T-helper 17 cell (primary cell): ENCODE measurements at places on chromosomes 11 and 22.

DNA sequence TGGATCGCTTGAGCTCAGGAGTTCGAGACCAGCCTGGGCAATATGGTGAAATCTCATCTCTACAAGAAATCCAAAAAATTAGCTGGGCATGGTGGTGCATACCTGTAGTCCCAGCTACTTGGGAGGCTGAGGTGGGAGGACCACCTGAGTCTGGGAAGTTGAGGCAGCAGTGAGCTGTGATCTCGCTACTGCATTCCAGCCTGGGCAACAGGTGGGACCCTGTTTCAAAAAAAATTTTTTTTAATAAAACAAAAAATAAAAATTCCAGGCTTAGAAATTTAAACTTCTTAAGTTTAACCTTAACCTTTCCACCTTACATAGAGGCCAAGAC, 21.2 kb downstream of the CLMP start:
- no peak overlapping the region for H3K4me3 ChIP-seq
- no peaks in the 10 kb centered on the region for H3K36me3 ChIP-seq
- H3K4me1 ChIP-seq: no peaks in the 10 kb centered on the region
- H3K27me3 ChIP-seq: peaks cover 30% of the 10 kb centered on the region

GRCh38 chr11:1126491-1126926, 31.2 kb upstream of the MUC5AC start:
- H3K4me3 ChIP-seq: no peak overlapping the region
- no peaks in the 10 kb centered on the region for H3K4me1 ChIP-seq
- peaks cover 2% of the 10 kb centered on the region for H3K27me3 ChIP-seq
- DNase-seq: no peak
- peaks cover under 1% of the 10 kb centered on the region for H3K36me3 ChIP-seq
- H3K27ac ChIP-seq: no peak overlapping the region

- H3K4me1 ChIP-seq: peaks cover 4% of the 10 kb centered on the region
- H3K27me3 ChIP-seq: peaks cover 4% of the 10 kb centered on the region
- DNase-seq: no peak
Observed at GRCh38 chr11:95339086-95339901, 108.3 kb upstream of the SESN3 start.

GRCh38 chr22:49673048-49673447, 154.6 kb downstream of the BRD1 start:
- DNase-seq: no peak
- peaks cover 20% of the 10 kb centered on the region for H3K4me1 ChIP-seq
- peaks cover 5% of the 10 kb centered on the region for H3K36me3 ChIP-seq
- H3K27me3 ChIP-seq: peaks cover 39% of the 10 kb centered on the region
- H3K27ac ChIP-seq: no peak overlapping the region

- DNase-seq: no peak
- peaks cover 3% of the 10 kb centered on the region for H3K36me3 ChIP-seq
- peak overlapping the region; percentile 60 for H3K27ac ChIP-seq
- no peak overlapping the region for H3K4me3 ChIP-seq
- H3K27me3 ChIP-seq: no peaks in the 10 kb centered on the region
Observed at GRCh38 chr22:44187652-44188230, 7.0 kb downstream of the PARVG start.

DNA sequence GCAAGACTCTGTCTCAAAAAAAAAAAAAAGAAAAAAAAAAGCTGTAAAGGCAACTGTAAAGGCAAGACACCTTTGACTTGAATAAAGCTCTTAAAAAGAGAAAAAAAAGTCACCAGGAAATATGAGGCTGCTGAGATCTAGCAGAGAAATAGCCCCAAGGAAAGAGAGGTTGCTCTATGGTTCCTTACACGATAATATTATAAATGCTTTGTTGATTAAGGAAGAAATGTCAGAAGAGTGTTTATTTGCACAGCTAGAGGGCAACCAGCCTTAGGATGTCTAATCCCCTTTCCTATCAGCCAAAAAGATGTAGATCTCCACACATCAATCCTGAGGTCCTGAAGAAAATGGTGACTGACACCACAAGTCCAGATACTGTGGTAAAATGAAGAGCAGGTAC, 32.0 kb downstream of the RBFOX2 start:
- peaks cover 26% of the 10 kb centered on the region for H3K27me3 ChIP-seq
- H3K4me1 ChIP-seq: peaks cover 2% of the 10 kb centered on the region
- peaks cover 2% of the 10 kb centered on the region for H3K36me3 ChIP-seq
- no peak overlapping the region for H3K4me3 ChIP-seq
- no peak for DNase-seq

- peaks cover 3% of the 10 kb centered on the region for H3K36me3 ChIP-seq
- H3K27ac ChIP-seq: no peak overlapping the region
- H3K27me3 ChIP-seq: peaks cover 83% of the 10 kb centered on the region
- H3K4me3 ChIP-seq: no peak overlapping the region
Observed at GRCh38 chr11:45270946-45271716, 15.0 kb downstream of the SYT13 start.

- no peak overlapping the region for H3K4me3 ChIP-seq
- no peak for DNase-seq
- no peaks in the 10 kb centered on the region for H3K36me3 ChIP-seq
Observed at GRCh38 chr11:121886996-121887395, 229.0 kb downstream of the BLID start.

DNA sequence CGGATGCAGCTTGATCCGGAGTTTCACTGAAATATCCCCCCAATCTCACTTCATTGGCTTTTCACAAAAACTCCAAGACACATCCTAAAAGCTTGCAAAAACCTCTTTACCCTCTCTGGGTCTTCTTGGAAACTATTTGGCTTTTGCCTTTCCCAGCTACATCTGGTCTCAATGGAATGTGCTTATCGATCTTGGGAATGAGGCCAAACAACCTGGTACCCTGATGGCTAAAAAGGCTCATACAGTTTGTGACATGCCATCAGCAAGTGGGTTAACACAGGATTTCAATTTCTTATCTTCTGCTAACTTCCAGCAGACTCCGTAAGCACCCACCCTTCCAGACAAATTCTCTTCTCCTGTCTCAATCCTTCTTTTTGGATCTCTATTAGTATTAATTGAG, 45.9 kb upstream of the TEAD1 start:
- H3K36me3 ChIP-seq: no peaks in the 10 kb centered on the region
- H3K4me3 ChIP-seq: no peak overlapping the region
- H3K27me3 ChIP-seq: peaks cover 16% of the 10 kb centered on the region

- peaks cover 23% of the 10 kb centered on the region for H3K4me1 ChIP-seq
- no peak overlapping the region for H3K4me3 ChIP-seq
- no peak for DNase-seq
Observed at GRCh38 chr11:83002053-83002452, 69.6 kb downstream of the RAB30 start.

- no peak for DNase-seq
- no peaks in the 10 kb centered on the region for H3K4me1 ChIP-seq
- H3K4me3 ChIP-seq: no peak overlapping the region
- no peak overlapping the region for H3K27ac ChIP-seq
- H3K36me3 ChIP-seq: no peaks in the 10 kb centered on the region
Observed at GRCh38 chr11:66910669-66911068, 47.5 kb downstream of the PC start.

GRCh38 chr11:1773131-1773993, 9.6 kb upstream of the CTSD start:
- peaks cover 24% of the 10 kb centered on the region for H3K4me1 ChIP-seq
- no peak for DNase-seq
- H3K27ac ChIP-seq: peak overlapping the region; percentile 61

- H3K36me3 ChIP-seq: no peaks in the 10 kb centered on the region
- no peak for DNase-seq
- no peaks in the 10 kb centered on the region for H3K27me3 ChIP-seq
- no peak overlapping the region for H3K4me3 ChIP-seq
- H3K4me1 ChIP-seq: no peaks in the 10 kb centered on the region
Observed at GRCh38 chr11:133285359-133285758, 246.9 kb downstream of the OPCML start.

DNA sequence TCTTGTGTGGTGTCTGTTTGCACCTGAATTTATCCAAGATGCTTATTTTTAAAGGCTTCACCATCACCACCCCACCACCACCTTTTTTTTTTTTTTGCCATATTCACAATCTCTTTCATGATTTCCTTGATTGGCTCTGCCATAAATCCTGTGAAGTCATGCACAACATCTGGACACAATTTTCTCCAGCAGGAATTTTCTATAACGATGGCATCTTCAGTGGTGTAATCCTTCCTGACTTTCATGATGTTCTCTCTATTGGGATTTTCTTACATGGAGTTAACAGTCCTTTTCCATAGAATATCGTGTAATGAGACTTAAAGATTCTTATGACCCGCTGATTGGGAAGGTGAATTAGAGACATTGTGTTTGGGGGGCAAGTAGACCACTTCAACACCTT, 17.8 kb downstream of the ZFP91 start:
- H3K36me3 ChIP-seq: peaks cover 7% of the 10 kb centered on the region
- H3K27ac ChIP-seq: peak overlapping the region; percentile 19
- peaks cover 58% of the 10 kb centered on the region for H3K4me1 ChIP-seq
- H3K27me3 ChIP-seq: no peaks in the 10 kb centered on the region
- H3K4me3 ChIP-seq: no peak overlapping the region

DNA sequence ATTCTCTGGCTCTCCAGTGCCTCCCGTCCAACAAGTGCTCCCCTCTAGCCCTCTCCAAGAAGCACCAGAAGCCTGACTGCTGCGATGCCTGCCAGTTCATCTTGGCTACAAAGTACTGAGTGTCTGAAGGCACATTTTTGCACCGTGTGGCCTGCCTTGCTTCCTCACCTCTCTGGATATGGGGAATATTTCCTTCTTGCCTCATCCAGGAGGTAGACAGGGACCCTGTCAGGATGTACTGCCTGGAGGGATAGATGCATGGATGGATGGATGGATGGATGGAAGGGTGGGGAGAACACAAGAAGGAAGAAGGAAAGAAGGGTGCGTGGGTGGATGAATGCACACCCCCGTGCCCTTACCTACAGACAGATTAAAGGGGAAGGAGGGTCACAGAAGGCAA, 27.6 kb downstream of the KCTD17 start:
- peaks cover 4% of the 10 kb centered on the region for H3K36me3 ChIP-seq
- peak overlapping the region; percentile 99 for H3K27ac ChIP-seq
- H3K4me3 ChIP-seq: peak overlapping the region; percentile 81
- H3K4me1 ChIP-seq: peaks cover 39% of the 10 kb centered on the region
- peaks cover 4% of the 10 kb centered on the region for H3K27me3 ChIP-seq
- DNase-seq: no peak

GRCh38 chr22:40819599-40820140, 524 bp upstream of the SLC25A17 start:
- H3K27me3 ChIP-seq: no peaks in the 10 kb centered on the region
- H3K27ac ChIP-seq: peak overlapping the region; percentile 82
- no peak for DNase-seq

DNA sequence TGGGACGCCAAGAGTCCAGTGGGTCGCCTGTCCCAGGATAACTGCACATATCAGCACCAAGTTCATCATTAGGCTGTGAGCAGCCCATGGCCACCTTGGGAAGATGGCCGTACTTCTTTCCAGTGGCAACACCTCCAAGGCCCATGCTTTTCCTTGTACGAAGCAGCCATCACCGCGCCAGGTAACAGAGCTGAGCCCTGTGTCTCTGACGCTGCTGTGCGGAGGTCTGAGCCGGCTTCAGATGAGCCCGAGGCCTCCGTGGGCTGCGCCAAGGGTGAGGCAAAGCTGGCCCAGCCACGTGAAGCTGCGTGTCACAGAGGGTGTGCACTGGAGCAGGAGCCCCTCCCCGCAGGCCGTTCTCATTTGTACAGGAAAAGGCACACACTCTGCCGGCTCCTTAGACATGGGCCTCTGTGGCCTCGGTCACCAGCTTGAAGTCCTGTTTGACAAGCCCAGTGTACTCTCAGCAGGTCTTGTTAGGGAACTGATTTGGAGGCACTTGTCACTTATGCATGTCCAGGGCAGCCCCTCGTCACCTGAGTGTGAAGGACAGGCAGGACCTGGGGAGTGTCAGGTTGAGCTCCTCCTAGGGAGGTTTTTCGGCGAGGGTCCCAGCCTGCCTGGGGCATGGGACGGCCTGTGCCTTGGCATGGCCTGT, 401.5 kb downstream of the TBC1D22A start:
- H3K4me3 ChIP-seq: no peak overlapping the region
- H3K36me3 ChIP-seq: peaks cover 2% of the 10 kb centered on the region
- no peaks in the 10 kb centered on the region for H3K27me3 ChIP-seq
- peaks cover 12% of the 10 kb centered on the region for H3K4me1 ChIP-seq

DNA sequence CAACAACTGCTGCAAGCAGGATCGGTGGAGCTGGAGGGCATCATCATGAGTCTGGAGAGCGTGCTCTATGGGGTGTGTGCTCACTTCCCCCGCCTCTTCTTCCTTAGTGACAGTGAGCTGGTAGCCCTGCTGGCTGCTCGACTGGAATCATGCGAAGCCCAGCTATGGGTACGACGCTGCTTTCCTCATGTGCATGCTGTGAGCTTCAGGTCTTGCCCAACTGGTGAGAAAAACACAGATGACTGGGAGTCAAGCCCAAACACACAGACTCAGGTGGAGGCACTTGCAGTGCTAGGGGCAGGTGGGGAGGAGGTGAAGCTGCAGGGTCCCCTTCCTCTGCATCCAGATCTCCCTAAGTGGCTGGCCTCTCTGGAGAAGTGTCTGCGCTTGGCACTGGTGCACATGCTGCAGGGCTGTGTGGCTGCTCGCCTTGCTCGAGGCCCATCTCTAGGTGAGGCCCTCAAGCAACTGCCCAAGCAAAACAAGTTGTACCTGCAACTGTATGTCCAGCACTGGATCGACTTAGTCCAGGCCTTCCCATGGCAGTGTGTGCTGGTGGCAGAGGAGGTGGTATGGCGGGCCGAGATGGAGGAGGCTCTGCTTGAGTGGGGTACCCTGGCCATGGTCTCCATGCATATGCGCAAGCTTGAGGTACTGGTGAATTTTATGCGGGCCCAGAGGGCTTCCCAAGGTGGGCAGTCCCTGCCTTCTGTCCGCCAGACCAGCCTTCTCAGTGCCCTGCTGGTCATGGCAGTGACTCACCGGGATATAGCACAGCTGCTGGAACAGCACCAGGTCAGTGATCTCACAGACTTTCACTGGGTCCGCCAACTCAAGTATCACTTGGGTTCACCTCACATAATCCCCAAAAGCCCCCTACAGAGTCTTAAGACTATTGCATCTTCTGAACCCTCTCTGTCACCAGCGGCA, 48.1 kb downstream of the DNHD1 start:
- peaks cover 2% of the 10 kb centered on the region for H3K36me3 ChIP-seq
- no peak for DNase-seq
- no peak overlapping the region for H3K27ac ChIP-seq
- peaks cover 16% of the 10 kb centered on the region for H3K4me1 ChIP-seq
- H3K27me3 ChIP-seq: no peaks in the 10 kb centered on the region

DNA sequence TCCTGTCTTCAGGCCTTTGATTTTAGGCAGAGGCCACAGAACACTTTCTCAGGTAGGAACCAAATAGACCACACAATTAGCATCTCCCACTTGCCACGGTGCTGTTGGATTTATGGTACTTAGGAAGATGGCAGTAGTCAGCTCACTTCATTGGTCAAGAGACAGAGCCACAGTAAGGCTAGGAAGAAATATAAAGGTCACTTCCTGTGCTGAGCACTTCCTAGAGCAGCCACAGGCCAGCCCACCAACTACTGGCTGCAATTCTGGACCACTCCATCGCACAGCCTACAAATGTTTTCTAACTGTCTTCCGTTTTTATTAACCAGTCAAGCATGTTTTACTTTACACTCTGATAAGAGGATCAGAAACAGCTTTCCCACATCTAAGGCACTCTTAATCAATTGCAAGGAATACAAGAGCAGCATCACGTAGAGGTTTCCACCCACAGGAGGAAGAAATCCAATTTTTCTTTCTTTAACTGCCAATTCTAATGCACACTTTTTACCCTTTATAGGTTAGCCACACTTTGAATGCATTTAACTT, 54.7 kb downstream of the ABTB2 start:
- no peaks in the 10 kb centered on the region for H3K36me3 ChIP-seq
- H3K4me1 ChIP-seq: peaks cover 4% of the 10 kb centered on the region
- no peak overlapping the region for H3K27ac ChIP-seq
- no peak overlapping the region for H3K4me3 ChIP-seq
- peaks cover 16% of the 10 kb centered on the region for H3K27me3 ChIP-seq
- DNase-seq: no peak

GRCh38 chr22:40300884-40301672, 45.2 kb upstream of the ADSL start:
- peaks cover 8% of the 10 kb centered on the region for H3K4me1 ChIP-seq
- no peak for DNase-seq
- no peak overlapping the region for H3K4me3 ChIP-seq
